ENCODE measurements at places on chromosomes 1 and 21. TPM values are rescaled to one million over a fixed set of nuclear protein-coding genes. Genes with fewer than 3 reads are reported as not detected.

CCDC30 gene
- total RNA-seq: 2.9 TPM

DNA sequence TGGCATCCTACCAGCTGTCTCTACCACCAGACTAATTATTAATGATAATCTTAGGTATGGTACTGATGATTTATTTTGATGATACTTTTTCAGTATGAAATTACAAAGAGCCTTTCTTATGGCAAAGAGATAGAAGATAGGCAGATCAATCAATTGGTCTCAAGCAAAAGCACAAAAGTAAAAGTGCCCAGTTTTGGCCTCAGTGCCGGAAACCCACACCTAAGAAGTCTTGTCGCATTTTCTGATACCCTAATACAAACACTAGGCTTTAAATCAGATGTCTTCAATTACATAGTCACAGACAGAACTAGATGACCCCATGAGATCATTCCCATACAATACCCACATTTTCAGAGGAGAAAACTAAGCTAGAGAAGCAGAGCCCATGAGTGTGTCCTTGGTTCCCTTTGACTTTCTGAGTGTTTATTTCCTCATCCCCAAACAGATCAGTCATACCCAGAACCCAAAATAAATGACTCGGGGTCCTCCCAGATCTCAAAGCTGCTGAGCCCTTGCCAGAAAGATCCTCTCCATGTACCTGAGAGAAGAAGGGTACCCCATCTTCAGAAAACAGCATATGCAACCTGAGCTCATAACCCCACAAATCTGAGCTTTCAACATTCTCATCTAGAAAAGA lies 7.7 kb downstream of the ITPKB start:
- no peak for DNase-seq

- DNase-seq: no peak
Observed at GRCh38 chr1:216046336-216046735, 376.9 kb downstream of the USH2A start.

H3-3A gene
- 304 TPM for total RNA-seq

GRCh38 chr1:59291561-59291960 lies 5.3 kb upstream of the FGGY start:
- DNase-seq: no peak

DNA sequence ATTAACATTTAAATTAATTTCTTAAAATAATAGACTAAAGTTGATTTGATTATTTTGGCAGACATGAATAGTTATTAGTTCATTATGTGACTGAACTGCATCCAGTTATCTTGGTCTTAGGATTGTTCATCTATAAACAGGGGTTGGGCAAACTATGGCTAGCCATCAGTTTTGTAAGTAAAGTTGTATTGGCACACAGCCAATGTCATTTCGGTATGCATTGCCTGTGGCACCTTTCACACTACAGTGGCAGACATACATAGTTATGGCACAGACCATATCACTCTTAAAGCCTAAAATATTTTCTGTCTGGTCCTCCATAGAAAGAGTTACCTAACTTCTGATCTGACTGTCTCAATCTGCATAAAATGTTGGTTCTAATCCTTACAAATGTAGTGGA lies 27.2 kb downstream of the ADGRL2 start:
- no peak for DNase-seq

C1orf87 gene
- total RNA-seq: not detected

FAM110D gene
- total RNA-seq: 2.6 TPM

NHLH1 gene
- not detected for total RNA-seq

DNA sequence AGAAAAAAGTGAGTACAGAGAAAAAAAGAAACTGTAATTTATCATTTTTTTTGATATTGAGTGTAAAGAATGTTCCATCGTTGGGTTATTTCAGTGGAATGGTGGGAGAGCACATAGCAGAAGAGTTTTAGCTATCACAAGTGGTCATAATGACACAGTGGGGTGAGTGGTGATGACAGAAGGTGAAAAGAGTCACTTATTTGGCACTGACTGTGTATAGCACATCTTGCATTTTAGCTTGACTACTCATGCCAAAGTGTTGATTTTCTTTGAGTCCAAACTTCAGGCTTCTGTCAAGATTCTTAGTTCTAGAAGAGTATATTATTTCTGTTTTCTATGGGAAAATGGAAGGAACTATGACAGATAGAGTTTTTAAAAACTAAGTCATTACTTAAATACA lies 261.2 kb downstream of the GRIK1 start:
- DNase-seq: no peak

DNA sequence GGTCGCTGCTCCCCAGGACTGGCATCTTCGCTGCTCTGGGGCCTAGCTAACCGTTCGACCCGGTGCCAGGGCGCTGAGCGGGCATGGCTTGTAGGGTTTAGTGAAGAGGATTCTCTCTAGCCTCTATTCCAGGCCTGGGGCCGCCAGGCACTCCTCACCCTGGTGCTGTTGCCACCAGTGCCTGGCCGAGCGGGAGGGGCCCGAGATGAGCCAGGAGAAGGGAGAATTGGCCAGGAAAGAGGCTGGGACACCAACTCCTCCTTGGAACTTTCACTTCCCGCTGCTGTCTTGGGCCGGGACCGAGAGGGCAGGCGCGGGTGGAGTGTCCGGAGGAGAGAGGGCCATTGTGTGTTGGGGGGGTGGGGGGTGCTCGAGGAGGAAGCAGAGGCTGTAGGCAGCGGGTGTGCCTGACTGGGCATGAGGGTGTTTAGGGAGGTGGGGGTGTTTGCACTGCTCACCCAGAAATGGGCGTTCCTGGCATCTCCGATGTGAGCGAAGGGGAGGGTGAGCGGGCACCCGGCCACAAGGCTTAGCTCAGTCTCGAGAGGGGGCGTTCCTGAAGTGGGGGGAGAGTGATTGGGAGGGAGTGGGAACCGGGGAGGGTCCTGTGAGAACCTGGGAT lies 772 bp downstream of the ADAM15 start:
- peak; percentile 85 for DNase-seq

DNA sequence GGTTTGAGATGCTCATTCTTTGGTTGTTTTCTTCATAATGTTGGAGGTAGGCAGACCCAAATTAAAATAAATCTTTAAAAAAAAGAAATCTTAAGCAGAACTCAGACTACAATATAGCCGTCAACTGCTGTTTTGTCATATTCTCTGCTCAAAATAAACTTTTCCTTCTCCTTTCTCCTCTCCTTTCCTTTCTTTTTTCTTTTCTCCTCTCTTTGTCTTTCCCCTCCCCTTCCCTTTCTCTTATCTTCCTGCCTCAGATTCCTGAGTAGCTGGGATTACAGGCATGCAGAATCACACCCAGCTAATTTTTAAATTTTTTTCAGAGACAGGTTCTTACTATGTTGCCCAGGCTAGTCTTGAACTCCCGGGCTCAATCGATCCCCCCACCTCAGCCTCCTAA lies 24.8 kb upstream of the MTF1 start:
- no peak for DNase-seq

GRCh38 chr1:16677552-16678431 lies 11.0 kb upstream of the RNU1-3 start:
- peak; percentile 43 for DNase-seq

DNA sequence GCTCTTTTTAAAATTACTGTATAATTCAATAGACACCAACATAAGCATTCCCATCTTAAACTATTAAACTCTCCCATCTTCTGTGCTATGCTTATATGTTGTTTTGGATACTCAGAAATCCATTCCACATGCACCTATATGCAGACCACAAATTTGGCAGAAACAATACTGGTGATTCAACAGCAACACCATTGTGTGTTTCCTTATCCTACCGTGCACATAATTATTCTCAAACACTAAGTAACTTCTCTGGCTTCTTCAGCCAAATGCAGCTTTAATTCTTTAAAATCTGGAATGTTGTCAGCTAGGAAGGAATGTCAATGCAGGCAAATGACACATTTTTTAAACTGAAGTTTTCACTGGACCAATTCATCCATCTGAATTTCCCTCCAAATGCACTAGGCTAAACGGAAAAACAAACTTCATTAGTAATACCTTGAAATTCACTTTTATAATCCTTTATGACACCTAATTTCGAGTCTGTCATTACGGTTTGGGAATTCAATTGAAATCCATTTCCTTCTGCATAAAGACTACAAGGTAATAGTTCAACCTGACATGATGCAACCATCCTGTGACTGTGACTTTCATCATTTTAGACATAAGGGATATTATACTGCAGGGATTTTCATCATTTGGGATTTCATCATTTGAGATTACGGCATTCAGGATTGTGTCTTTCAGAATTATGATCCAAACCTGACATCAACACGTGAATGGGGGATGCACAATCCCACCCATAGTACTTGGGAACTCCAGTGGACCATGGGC lies 308.5 kb downstream of the LTN1 start:
- no peak for DNase-seq

VASH2 gene
- total RNA-seq: 1.0 TPM

E2F2 gene
- 0.82 TPM for total RNA-seq

DNA sequence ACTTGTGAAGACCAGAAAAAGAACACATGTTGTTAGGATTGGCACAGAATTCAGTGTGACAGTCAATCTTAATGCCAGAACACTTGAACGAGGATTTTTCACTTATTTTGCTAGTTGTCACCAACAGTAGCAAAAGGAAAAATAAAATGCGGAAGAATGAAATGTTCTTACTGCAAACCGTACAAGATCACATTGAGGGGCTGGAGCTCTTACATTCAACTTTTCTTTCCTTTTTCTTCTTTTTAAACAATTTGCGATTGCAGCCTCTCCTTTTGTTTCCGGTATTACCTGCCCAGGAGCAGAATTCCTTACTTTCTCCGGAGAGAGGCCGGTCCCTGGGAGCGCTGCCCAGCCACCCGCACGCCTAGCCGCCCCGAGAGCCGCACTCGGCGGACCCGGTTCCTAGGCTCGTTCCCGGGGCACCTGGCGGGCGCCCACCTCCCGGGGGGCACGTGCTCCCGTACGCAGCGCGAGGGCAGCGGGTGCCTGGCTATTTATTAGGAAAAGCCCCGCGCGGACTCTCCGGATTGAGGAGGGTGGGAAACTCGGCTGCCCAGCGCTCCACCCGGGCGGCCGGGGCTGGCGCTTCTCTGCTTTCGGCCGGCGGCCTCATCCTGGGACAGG lies 1.2 kb upstream of the CAMTA1 start:
- DNase-seq: no peak

DNA sequence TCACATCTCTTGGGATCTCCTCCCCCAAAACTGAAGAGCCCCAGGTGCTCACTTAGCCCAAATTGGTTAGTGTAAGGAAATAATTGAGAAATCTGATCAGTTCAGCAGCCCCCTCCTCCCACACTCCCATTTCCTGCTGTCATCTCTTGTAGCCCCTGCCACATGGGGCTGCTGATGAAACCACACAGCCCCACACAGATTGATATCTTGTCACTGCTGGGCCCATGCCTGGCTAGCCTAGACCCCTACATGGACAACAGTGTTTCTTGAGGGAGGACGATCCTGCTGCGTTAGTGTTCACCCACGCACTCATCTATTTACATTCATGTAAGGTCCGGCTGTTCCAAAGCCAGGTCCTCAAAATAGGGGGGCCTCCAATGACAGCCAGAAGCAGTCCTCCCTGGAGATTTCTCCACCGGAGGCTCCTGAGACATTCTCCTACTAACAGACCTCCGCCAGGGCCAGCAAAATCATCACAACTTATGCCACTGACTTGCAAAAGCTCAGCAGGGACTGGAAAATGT lies 23.9 kb upstream of the RXRG start:
- no peak for DNase-seq

- peak; percentile 40 for DNase-seq
Observed at GRCh38 chr1:206463911-206464310, 6.4 kb upstream of the IKBKE start.

GRCh38 chr21:26732432-26733221 lies 112.6 kb downstream of the ADAMTS1 start:
- peak; percentile 50 for DNase-seq

DNA sequence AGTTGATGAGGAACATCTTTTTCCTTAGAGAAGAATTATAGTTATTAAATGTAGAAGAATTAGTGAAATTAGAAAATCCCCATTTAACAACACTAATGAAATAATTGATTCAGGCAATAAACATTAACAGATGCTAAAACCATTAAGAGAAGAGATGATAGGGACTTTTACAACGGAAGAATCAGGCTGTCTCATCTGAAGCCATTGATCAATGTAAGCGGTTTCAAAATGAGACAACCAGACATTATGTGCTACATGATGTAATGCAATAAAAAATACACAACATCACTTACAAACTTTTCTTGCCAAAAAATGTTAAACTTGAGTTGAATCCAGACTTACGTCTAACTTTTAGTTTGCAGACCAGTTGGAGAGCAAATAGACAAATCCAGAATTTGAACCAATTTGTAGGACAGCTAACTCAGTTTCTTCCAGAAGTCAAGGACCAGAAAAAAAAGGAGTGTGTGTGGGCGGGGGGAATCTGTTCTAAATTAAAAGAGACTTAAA lies 165.4 kb upstream of the DPT start:
- DNase-seq: no peak

DNA sequence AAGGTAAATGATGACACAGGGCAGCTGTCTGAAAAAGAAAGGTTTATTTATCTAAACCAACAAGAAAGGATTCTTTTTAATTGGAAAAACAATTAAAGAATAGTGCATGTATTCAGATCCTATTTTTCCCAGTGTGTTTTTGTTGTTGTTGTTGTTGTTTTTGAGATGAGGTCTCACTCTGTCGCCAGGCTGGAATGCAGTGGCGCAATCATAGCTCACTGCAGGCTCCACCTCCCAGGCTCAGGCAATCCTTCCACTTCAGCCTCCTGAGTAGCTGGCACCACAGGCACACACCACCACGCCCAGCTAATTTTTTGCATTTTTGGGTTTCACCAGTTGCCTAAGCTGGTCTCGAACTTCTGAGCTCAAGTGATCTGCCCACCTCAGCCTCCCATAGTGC lies 22.1 kb downstream of the NEK2 start:
- no peak for DNase-seq

GRCh38 chr1:43814401-43814800 lies 107.1 kb downstream of the ST3GAL3 start:
- no peak for DNase-seq

CRP gene
- total RNA-seq: 0.67 TPM

GRCh38 chr1:151273924-151274466 lies 8.1 kb upstream of the ZNF687 start:
- no peak for DNase-seq

- DNase-seq: no peak
Observed at GRCh38 chr1:57361516-57361915, 62.3 kb downstream of the DAB1 start.

DNA sequence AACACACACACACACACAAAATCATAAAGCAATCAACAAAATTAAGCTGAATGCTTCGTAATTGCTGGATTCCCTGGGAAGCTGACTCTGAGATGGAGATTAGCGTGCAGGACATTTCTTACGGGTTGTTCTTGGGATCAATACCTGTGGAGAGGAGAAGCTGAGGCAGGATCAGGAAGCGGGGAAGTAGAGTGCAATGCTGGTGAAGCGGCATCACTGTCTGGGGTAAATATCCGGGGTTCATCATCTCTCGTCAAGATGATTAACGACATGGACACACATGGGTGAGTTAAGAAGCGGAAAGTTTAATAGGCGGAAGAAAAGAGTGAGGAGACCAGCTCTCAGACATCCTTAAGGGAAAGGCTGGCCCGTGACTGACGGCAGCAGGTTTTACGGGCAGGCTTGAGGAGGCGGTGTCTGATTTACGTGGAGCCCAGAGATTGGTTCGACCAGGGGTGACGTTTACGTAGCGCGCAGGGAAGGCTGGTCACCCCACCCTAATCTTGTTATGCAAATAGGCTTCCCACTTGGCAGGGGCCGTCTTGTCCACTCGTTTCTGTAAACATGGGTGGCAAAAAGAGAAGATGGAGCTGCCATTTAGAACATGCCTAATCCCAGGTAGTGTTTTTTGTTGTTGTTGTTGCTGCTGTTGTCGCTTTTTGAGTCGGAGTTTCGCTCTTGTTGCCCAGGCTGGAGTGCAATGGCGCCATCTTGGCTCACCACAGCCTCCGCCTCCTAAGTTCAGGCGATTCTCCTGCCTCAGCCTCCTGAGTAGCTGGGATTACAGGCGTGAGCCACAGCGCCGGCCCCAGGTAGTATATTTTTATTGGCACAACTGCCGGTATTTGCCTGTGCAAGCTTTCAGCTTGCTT lies 135.6 kb upstream of the KCNJ15 start:
- DNase-seq: no peak

Data from right cardiac atrium (tissue), 5 donors.